Activated T-helper 1 cell treated with Interleukin-2 at 50 U/mL for 16 hours (primary cell): ENCODE measurements at places on chromosomes 3 and 15.

DNA sequence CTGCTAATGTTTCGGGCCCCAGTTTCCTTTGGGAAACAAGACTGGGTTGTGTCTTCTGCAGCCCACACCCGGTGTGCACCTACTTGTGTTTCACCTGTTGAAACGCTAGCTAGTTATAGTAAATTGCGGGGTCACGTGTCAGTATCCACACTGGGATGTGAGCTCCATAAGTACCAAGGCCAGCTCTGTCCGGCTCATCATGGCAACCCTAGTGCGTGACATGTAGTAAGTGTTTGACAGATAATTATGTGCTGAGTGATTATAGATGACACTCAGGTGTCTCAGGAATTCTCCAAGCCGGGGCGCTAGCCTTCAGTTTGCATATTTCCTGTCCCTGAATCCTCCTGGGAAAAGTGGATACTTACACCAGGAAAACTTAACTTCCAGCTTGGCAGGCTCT is 12.8 kb downstream of the APOD start:
- DNase-seq, result no peak

DNA sequence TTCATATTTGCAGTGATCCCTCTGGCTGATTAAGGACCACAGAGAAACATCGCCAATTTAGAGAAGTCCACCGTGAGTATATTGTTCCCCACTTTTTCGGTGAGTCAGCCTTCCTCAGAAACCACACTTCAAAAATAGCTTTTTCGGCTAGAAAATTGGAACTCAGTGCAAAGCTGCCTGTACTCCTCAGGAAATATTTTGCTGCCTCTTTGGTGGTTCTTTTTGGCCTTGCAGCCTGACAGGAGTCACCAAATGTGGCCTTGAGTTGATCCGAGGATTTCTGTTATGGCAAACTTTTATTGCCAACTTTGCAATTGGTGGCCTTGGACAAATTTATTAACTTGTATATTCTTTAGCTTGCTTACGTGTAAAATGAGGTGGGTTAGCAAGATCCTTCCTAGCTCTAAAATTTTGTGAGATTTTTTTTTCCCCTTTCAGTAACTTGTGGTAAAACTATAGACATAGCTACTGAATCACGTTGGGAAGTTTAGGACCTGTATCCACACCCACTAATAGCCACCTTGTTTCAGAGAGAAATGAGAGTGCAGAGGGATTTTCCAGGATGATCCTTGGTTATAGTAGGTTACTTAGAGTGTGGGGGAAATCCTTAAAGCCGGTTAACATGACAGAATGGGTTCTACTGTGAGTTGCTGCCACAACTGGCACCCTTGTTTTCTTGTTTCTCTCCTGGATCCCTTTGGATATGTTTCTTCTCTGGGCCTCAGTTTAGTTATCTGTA is 9.9 kb downstream of the ARL6IP5 start:
- no peak for DNase-seq

- DNase-seq, result no peak
Observed at GRCh38 chr3:111858642-111859041, 423 bp upstream of the PHLDB2 start.

GRCh38 chr3:171860830-171861535 is 17.8 kb downstream of the TMEM212 start:
- no peak for DNase-seq

GRCh38 chr3:189941679-189942078 is 179.0 kb downstream of the P3H2 start:
- DNase-seq, result no peak

DNA sequence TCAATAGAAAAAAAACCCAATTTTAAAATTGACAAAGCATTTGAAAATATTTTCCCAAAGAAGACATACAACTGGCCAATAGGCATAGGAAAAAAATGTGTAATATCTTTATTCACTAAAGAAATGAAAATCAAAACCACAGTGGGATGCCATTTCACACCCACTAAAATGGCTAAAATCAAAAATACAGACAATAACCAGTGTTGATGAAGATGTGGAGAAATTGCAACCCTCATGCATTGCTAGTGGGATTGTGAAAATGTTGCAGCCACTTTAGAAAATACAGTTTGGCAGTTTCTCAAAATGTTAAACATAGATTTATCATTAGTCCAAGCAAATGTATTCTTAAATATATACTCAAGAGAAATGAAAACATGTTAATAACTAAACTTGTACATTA is 315.1 kb upstream of the GPR149 start:
- DNase-seq, result no peak

- DNase-seq, result no peak
Observed at GRCh38 chr15:31489801-31490646, 163.4 kb downstream of the KLF13 start.

DNA sequence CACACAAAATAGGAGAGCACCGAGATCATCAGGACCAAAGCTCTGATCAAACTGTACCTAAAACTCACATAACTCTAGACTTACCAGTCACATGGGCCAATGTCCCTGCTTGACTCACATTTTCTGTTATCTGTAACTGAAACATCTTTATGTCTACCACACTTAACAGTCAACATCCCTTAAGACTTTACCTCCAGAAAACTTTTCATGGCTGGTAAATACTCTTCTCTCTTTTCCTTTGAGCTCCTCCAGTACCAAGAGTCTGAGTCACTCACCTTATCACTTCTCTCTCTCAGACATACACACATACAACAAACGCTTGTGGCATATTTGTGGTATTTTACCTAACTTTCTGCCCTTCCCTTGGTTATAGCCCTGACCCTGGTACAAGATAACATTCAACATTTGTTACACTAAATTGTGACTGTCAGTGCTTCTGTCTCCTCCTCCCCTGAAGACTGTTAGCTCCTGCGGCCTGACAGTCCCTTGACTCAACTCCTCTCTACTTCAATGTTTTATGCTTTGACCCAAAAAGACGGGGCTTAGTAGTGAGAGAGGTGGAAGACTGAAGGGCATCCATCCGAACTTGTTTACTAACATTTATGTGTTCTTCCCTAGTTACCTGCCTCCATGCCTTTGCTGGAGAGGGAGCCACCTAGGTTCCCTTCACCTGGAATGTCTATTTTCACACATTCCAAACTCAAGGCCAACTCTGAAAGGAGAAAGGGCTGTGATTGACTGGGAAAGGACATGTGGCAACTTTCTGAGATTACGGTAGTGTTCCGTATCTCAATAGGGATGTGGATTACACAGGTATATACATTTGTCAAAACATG is 3.7 kb upstream of the EFHB start:
- DNase-seq, result no peak

DNA sequence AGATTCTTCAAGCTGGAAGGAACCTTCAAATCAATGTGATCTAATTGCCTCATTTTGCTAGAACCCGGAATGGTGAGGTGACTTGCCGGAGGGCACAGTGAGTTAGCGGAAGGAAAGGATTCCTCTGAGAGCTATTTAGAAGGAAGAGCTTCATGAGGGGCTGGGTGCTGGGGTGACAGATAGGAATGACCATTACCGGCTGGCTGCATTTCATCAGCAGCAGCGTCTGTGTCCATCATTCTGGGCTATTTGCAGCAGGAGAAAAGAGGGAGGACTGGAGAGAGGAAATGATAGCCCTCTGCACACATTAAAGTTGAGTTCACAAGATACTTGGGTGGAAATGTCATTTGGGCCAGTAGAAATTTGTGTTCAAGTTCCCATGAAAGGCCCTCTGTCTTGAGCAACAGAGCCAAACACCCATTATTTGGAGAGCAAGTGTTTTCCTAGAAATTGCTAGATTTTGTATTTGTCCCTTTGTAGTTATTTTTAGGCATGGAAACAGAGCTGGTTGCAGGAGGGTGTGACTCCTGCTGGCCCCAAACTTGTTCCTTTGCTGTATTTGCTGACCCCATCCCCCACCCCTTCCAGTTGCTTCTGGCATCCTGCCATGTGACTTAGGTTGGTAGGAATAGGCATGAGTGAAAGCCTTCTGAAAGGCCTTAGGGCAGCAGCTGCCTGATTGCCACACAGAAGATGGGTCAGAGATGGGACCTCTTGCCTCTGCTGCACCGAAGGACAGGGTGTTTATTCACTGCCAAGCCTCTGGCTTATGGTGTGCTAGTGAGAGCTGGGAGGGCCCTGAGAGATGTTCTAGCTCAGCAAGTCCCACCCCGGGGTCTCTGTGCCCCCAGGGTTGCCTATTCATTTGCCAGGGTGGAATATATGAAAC is 87.5 kb upstream of the PLXNA1 start:
- DNase-seq, result no peak

DNA sequence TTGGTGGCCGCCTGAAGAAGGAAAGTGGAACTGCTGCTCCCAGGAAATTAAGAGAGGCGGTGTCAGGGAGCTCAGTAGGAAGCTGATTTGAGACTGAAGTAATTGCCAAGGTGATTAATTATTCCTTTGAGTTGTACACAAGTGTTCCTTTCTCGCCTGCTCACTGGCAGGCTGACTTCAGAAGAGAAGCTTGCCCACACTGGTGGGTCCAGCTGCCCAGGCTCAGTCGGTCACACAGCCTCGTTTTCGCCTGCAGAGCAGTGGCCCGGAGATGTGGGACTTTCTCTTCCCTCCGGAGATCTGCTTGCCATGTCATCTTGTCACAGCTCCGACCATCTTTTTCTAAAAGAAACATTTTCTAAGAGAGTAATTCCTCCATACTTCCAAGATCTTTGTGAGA is 478.0 kb downstream of the MCTP2 start:
- DNase-seq, result no peak

DNA sequence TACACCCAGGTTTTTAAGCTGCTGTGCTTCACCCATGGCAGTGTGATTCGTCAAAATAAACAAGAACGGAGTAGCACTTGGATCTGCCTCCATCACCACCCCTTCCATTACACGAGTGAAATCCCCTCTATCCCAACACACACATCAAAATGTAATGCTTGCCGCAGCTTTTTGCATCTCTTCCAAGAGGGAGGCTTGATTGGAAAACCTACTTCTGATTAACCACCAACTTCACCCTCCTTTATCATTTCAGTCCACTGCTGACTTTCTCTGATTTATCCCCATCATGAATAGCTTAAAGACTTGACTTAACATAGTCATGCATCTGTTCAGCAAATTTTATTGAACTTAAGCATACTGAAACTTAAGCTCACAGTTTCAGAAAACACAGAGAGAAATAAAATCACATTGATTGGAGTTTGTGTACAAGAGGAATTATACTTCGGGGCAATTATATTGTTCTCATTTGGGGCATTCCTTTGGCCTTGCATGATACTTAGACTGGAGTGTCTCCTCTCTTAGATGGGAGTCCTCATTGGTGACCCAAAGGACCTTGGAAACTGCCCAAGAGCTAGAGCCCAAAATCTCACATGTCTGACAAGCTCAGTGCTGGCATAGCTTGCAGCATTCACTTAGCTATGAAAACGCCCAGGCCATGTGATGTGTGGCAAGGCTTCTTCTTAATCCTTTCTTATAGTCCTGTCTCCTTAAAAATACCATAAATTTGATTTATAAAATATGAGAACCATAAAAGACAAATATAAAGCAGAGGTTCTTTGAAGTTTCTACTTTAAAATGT is 124.3 kb upstream of the UMPS start:
- no peak for DNase-seq

- no peak for DNase-seq
Observed at GRCh38 chr3:175612487-175613196, 753.5 kb downstream of the NAALADL2 start.

- no peak for DNase-seq
Observed at GRCh38 chr15:70471517-70471916, 291.8 kb downstream of the UACA start.

GRCh38 chr15:87591582-87591981 is 665.0 kb downstream of the NTRK3 start:
- DNase-seq, result no peak

- DNase-seq, result no peak
Observed at GRCh38 chr15:71973366-71973765, 144.6 kb downstream of the MYO9A start.

DNA sequence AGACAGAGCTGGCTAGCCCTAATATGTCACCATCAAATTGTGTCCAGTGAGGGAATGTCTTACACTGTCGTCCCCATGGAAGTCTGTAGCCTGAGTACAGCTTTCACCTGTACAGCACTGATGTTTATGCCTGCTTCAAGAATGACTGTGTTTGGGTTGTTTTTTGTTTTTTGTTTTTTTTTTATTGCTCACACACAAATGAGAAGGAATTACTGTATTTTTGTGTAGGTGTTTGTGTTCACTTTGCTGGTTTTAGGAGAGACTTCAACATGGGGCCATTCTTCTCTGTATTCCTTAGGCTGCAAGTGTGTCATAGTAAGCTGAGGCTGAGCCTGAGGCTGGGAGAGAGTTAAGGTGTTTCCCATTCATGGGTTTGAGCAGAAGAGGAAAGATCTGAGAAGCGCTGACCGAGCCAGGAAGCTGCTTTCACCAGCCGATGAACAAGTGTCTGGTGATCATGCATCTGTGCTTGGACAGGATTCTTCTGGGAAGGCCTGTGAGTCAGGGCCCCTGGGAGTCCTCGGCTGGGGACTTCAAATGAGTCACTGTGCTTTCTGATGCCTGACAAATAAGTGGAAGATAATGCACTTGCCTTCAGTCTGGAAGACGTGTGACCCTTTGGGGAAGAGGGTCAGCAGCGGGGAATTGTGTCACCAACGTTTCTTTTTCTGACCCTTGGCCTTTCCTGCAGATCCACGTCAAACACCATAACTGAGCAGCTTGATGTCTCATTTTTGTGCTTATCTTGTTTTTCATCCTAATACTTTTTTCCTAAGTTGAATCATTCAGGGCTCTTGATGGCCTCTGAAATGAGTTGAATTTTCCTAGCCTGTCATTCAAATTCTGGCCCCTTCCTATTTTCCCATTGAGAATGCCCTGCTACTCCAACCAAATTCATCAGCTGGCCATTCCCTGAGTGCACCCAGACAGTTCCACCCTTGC is 36.7 kb upstream of the ZBTB38 start:
- no peak for DNase-seq

GRCh38 chr3:76824658-76825240 is 215.2 kb upstream of the ROBO2 start:
- no peak for DNase-seq

DNA sequence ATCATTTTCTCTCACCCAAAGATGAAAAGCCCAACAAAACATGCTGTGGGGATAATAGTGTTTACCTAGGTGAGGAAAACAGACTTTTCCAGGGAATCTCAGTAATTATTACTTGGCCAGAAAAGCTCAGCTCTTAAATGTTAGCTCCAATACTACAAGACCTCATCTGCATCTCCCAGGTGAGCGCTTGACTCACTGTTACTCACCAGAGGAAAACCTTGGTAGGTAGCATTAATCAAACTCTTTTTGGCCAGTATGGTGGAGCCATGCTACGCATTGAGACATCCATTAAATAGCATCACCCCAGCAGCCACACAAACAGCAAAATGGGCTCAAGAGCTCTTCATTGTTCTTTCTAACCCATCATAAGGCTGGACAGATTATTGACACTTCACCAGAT is 99.0 kb downstream of the TIGIT start:
- no peak for DNase-seq

GRCh38 chr15:101037090-101037830 is 118.1 kb downstream of the LRRK1 start:
- no peak for DNase-seq

GRCh38 chr15:66043264-66043663 is 174.0 kb downstream of the RAB11A start:
- no peak for DNase-seq
